ENCODE measurements at places on chromosomes 16 and 17. TPM values are rescaled to one million over a fixed set of nuclear protein-coding genes. Genes with fewer than 3 reads are reported as not detected.

CFAP97D1 gene
- total RNA-seq: not detected

CMTM2 gene
- not detected for total RNA-seq

UMOD gene
- total RNA-seq: not detected

SGF29 gene
- total RNA-seq: 10.7 TPM

CA5A gene
- total RNA-seq: not detected

KRTAP4-3 gene
- not detected for total RNA-seq

C16orf92 gene
- total RNA-seq: not detected

ATP2A1 gene
- total RNA-seq: 0.65 TPM

C17orf113 gene
- total RNA-seq: 2.1 TPM

Measured in epithelial cell of alveolus of lung (primary cell).